Cardiac muscle cell (in vitro differentiated cells and primary cell): ENCODE measurements at places on chromosomes 2 and 18. TPM values are rescaled to one million over a fixed set of nuclear protein-coding genes. Genes with fewer than 3 reads are reported as not detected.

GRCh38 chr2:88885275-88885674 lies 193.8 kb downstream of the RPIA start:
- H3K4me3 ChIP-seq = no peak overlapping the region
- H3K4me1 ChIP-seq = no peaks in the 10 kb centered on the region
- no peak overlapping the region for H3K27ac ChIP-seq
- no peaks in the 10 kb centered on the region for H3K36me3 ChIP-seq

DNA sequence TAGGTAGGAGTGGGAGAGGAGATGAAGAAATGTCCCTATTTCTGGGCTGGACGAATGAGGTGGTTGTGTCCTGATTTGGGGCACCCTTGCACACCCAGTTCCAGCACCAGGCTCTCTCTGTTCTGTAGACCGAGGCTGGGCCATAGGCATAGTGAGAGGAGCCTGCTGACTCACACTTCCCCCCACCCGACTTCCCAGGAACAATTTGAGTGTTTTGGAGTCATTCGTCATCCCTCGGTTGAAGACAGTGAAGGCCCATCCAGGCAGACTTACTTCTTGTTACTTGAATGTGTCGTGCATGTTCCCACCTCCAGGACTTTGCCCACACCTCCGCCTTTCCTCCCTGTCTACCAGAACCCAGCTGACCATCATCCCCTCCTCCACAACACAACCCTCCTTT lies 179.1 kb downstream of the HAUS1 start:
- H3K4me3 ChIP-seq = no peak overlapping the region
- DNase-seq = no peak
- peaks cover 8% of the 10 kb centered on the region for H3K4me1 ChIP-seq
- H3K36me3 ChIP-seq = no peaks in the 10 kb centered on the region
- H3K27me3 ChIP-seq = no peaks in the 10 kb centered on the region
- H3K27ac ChIP-seq = no peak overlapping the region

DNA sequence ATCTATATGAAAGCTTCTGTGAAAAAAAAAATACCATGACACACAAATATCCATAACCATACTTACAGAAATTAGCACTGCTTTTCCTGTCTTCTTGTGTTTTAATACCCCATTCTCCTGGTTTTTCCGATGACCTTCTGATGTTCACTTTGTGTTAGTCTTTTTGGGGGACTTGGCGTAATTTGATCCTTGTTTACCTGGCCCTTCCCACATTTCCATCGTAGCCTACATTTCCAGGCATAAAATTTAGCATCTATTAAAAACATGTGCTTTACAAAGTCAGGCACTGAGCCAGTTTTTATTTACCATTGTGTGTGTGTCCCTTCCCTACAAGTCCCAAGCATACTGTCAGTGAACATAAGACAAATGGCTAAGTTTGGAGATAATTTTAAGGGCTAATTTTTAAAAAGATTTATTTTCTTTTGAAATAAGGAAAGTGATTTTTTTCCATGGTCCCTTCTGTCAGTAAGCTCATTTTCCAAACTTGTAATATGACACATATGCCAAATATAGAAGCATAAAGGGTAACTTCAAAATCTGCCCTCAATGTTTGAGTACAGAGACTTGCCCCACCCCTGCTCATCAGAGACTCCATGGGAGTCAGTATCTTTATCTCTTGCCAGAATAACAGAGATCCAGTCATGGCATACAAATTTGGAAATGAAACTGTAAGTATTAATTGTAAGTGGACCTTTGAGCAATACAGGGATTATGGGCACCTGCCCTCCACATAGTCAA lies 27.3 kb downstream of the SESTD1 start:
- no peak overlapping the region for H3K27ac ChIP-seq
- DNase-seq = no peak
- no peaks in the 10 kb centered on the region for H3K36me3 ChIP-seq
- H3K4me1 ChIP-seq = peaks cover 12% of the 10 kb centered on the region

The EML6 gene
- 0.89 and 0.92 TPM in 2 replicates for total RNA-seq

- H3K4me3 ChIP-seq = no peak overlapping the region
- no peaks in the 10 kb centered on the region for H3K4me1 ChIP-seq
- no peaks in the 10 kb centered on the region for H3K27me3 ChIP-seq
- H3K27ac ChIP-seq = no peak overlapping the region
- H3K36me3 ChIP-seq = no peaks in the 10 kb centered on the region
- DNase-seq = peak; percentile 11
Measured at GRCh38 chr2:199692489-199692888, 158.5 kb downstream of the FTCDNL1 start.

- peak overlapping the region; percentile 42 for H3K27ac ChIP-seq
- H3K27me3 ChIP-seq = no peaks in the 10 kb centered on the region
- H3K4me1 ChIP-seq = peaks cover 13% of the 10 kb centered on the region
- no peaks in the 10 kb centered on the region for H3K36me3 ChIP-seq
Measured at GRCh38 chr18:41096504-41096903, 858.5 kb upstream of the PIK3C3 start.

DNA sequence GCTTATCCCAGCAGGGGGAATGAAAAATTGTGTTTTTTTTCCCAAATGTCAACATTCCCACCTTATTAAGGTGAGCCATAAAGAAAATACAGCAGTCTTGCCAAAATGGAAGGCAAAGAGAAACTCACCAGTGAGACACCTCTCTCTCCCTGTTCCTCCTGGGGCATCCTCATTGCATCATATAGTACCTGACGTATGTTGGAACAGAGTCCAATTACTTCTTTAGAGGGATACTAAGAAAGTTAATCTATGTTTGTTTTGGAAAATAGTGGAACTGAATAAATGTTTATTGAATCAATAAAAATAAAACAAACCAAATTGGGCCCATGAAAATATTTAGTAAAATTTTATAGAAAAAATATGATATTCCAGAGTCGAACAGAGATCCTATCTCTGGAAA lies 700.4 kb downstream of the LRRTM4 start:
- H3K4me3 ChIP-seq = no peak overlapping the region

DNA sequence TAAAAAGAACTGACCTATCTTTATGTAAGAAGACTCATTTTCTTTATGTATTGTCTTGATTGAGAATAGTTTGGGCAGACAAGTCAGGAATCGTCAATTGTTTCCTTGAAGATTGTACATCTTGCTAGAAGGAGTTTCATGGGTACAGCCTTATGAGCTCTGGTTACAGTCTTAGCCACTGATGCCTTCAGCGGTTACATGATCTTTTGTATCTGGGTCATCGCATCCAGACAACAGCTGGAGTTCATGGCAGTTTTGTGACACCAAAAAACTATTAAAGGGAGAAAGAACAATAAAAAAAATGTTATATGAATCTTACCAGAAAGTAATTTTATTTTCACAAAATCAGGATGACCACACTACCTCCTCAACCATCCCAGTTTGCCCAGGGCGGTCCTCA lies 520.5 kb upstream of the CDH7 start:
- no peak overlapping the region for H3K4me3 ChIP-seq
- no peak overlapping the region for H3K27ac ChIP-seq
- no peaks in the 10 kb centered on the region for H3K36me3 ChIP-seq

GRCh38 chr2:201116959-201117734 lies 1.2 kb downstream of the CFLAR start:
- no peak overlapping the region for H3K27ac ChIP-seq
- DNase-seq = no peak
- H3K27me3 ChIP-seq = no peaks in the 10 kb centered on the region
- H3K4me3 ChIP-seq = peak overlapping the region; percentile 29
- H3K36me3 ChIP-seq = no peaks in the 10 kb centered on the region

The SERPINB2 gene
- not detected in 2 replicates for total RNA-seq

GRCh38 chr2:158810731-158811460 lies 15.8 kb downstream of the DAPL1 start:
- no peaks in the 10 kb centered on the region for H3K36me3 ChIP-seq
- H3K4me3 ChIP-seq = no peak overlapping the region
- H3K4me1 ChIP-seq = no peaks in the 10 kb centered on the region
- H3K27me3 ChIP-seq = no peaks in the 10 kb centered on the region
- H3K27ac ChIP-seq = no peak overlapping the region

- no peaks in the 10 kb centered on the region for H3K36me3 ChIP-seq
- no peak for DNase-seq
- no peak overlapping the region for H3K27ac ChIP-seq
- H3K4me3 ChIP-seq = no peak overlapping the region
Measured at GRCh38 chr2:43303889-43304288, 77.5 kb upstream of the ZFP36L2 start.

GRCh38 chr2:117835990-117836760 lies 21.7 kb downstream of the DDX18 start:
- DNase-seq = peak; percentile 90
- H3K27me3 ChIP-seq = peaks cover 12% of the 10 kb centered on the region
- H3K36me3 ChIP-seq = peaks cover 4% of the 10 kb centered on the region
- H3K27ac ChIP-seq = no peak overlapping the region

GRCh38 chr2:15311201-15311907 lies 249.8 kb downstream of the NBAS start:
- H3K27me3 ChIP-seq = no peaks in the 10 kb centered on the region
- peaks cover 8% of the 10 kb centered on the region for H3K4me1 ChIP-seq
- no peak overlapping the region for H3K4me3 ChIP-seq
- DNase-seq = no peak
- no peaks in the 10 kb centered on the region for H3K36me3 ChIP-seq

The TBR1 gene
- 0.25 and 0.48 TPM in 2 replicates for total RNA-seq

The STPG4 gene
- total RNA-seq = not detected in 2 replicates

DNA sequence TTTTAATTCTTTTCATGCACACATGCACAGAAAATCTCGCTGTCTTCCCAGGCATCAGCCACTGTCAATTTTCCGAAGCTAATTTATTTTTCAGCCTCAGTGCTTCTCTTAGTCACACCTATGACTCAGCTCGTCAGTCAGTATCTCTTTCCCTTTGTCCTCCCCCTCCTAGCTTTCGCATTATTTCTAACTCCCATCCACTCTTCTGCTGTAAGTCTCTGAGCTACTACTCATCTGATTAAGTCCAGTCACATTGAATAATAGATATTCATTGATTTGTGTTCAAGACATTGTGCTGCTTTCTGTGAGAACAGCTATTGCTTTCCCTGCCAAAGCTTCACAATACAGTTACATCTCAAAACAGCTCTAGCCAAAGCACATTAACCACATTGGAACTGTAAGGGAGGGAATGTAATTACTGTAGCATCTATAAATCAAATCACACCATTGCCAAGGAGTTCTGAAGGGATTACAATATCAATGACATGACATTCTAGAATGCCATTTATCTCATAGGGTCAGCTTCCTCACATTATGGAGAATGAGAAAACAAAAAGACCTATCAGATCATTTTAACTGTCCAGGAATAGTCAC lies 89.4 kb downstream of the SCN3A start:
- no peak for DNase-seq
- H3K27me3 ChIP-seq = no peaks in the 10 kb centered on the region

DNA sequence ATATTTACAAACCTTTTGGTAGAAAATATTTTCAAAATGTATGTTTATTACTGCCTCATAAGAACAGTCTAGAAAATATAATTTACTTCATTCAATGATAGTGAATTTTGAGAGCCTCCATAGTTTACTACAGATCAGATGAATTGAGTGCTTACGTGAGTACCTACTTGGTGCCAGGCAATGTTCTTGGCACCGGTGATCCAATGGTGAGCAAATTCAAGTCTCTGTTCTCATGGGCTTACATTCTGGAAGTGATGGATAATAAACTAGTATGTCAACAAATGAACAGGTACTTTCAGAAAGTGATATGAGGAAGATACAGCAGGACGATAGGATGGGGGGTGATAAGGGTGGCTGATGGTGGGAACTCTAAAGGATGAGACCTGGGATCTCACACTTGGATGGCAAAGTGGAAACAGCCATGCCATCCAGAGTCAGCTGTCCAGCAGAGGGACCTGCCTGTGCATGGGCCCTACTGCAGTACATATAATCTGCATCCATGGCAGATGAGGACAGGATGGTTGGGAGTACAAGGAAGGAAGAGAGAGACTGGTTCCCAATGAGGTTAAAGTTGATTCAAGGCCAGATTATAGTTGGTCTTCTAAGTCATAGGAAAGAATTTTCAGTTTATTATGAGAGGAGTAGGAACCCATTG lies 277.0 kb downstream of the NEDD4L start:
- no peak overlapping the region for H3K4me3 ChIP-seq
- peaks cover 4% of the 10 kb centered on the region for H3K36me3 ChIP-seq
- no peak for DNase-seq
- H3K4me1 ChIP-seq = peaks cover 4% of the 10 kb centered on the region
- H3K27me3 ChIP-seq = no peaks in the 10 kb centered on the region

The DNAJC27 gene
- 8.3 and 11.3 TPM in 2 replicates for total RNA-seq

DNA sequence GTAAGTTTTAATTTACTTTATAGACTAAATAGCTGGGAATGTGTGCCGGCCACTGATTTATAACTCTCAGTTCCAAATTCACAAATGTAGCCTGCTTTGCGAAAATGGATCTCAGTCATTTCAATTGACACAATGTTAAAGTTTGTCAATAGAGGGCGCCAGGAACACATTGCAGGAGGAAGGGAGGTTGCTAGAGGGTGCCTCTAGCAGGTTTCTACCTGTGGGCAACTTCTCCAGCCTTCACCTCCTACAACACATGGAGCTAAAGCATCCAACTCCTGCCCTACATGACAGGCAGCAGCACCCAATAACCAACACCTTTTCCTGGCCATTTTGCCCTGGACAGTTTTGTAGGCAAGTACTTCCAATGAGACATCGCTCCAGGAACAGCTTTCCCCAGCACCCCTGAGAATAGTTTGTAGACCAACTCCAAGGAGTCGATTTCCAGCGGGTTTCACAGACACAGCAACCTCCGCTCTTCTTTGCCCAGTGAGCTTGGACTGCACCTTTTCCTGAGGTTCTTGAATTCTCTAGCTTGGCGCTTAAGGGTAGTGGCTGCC lies 784.8 kb upstream of the CDH2 start:
- H3K27me3 ChIP-seq = no peaks in the 10 kb centered on the region
- H3K4me1 ChIP-seq = no peaks in the 10 kb centered on the region
- H3K36me3 ChIP-seq = no peaks in the 10 kb centered on the region
- no peak overlapping the region for H3K27ac ChIP-seq

The MALT1 gene
- 38.9 and 51.8 TPM in 2 replicates for total RNA-seq

The PARD3B gene
- 4.5 and 8.5 TPM in 2 replicates for total RNA-seq

The LCT gene
- total RNA-seq = 0.03 TPM in 1 of 2 replicates, not detected in the other

The SPP2 gene
- not detected in 2 replicates for total RNA-seq

- peaks cover 14% of the 10 kb centered on the region for H3K36me3 ChIP-seq
- peaks cover 23% of the 10 kb centered on the region for H3K4me1 ChIP-seq
- peak; percentile 39 for DNase-seq
- H3K27ac ChIP-seq = peak overlapping the region; percentile 43
- no peaks in the 10 kb centered on the region for H3K27me3 ChIP-seq
Measured at GRCh38 chr2:203444738-203445137, 90.4 kb downstream of the RAPH1 start.

The KATNAL2 gene
- total RNA-seq = 4.8 and 19.6 TPM in 2 replicates

The CHPF gene
- total RNA-seq = 286 and 301 TPM in 2 replicates
